NB4 (cell line): ENCODE measurements at places on chromosomes 3 and 15.

GRCh38 chr3:116216761-116217160 lies 228.5 kb downstream of the LSAMP start:
- DNase-seq = no peak

GRCh38 chr3:119301662-119302061 lies 7.5 kb downstream of the ARHGAP31 start:
- DNase-seq = peak; percentile 25

DNA sequence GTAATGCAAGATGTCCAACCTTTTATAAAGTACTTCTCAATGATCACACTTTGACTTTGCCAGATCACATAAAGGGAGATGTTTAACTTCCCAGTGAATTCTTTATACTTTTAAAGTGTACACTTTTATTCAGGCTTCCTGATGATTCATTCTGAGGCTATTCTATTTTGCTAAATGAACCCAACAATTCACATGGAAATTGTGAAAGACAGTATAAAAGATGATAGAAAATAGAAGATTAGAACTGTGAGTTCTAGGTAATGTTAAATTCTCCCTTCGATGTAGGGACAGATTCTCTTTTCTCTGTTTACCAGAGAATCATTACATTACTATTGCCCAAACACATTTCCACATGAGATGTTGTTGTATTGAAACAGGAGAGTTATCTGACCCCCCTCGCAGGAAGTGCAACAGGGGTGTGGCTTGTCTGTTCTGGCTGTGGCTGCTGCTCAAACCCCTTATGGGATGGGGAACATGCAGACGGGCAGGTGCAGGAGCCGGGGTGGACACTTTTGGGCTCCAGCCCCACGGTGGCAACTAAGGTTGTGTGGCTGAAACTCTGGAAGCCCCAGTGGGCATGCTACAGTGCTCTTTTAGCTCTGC lies 131.3 kb upstream of the LRTM1 start:
- DNase-seq = no peak

DNA sequence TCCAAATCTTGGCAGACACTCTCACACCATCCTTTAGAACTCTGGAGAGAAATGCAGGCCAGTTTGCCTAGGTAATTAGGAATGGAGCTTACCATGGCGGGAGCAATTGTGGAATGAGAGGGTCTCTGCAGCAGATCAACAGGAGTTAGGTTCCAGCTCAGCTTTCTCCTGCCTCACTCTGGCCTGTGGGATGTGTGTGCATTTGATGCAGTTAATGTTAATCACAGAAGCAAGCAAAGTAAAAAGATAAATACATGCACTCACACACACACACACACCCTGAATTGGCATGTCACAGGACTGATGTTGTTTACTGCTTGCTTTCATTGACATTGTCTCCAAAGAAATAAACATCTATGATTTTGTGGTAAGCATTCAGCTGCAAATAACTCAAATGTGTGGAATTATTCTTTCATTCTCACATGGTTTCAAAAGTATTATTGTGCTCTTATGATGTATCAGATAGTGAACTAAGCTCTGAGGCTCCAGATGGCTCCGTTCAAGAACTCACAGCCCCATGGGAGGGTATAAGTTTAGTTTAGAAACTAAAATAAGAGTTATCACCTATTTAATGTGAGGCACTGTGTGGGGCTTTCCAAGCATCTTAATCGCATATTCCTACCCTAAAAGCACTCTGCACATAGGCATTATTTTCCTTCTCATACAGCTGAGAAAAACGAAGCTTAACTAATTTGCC lies 31.3 kb upstream of the BFSP2 start:
- no peak for DNase-seq

GRCh38 chr15:82917249-82917648 lies 35.3 kb downstream of the HOMER2 start:
- DNase-seq = no peak

GRCh38 chr15:48631176-48631770 lies 14.2 kb downstream of the FBN1 start:
- DNase-seq = no peak

GRCh38 chr15:59798605-59798917 lies 109.4 kb upstream of the BNIP2 start:
- no peak for DNase-seq

GRCh38 chr3:169295912-169296570 lies 367.5 kb downstream of the MECOM start:
- DNase-seq = no peak

- no peak for DNase-seq
Observed at GRCh38 chr3:155282385-155283091, 10.9 kb downstream of the STRIT1 start.

DNA sequence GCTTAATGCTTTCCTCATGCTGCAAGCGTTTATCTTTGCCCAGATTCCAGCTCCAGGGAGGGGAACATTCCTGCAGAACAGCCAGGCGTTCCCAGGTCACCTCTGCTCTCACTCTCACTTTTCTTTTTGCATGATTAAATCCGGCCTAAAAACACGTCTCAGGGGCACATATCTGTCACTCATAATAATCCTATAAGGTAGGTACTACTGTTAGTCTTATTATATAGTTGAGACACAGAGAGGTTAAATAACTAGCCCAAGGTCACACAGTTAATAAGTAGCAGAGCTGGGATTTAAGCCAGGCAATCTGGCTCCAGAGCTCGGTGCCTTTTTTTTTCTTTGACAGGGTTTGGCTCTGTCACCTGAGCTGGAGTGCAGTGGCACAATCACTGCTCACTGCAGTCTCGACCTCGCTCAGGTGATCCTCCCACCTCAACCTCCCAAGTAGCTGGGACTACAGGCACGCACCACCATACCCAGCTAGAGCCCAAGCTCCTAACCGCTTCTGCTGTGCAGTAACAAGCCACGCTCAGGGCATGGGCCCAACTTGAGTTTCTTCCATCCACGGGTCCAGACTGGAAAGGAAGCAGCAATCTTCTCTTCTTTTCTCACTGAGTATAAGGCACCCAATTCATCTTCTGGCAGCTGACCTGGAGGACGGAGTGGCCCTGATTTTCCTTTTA lies 96.5 kb downstream of the LIPC start:
- no peak for DNase-seq

- DNase-seq = no peak
Observed at GRCh38 chr3:152349392-152349791, 80.7 kb downstream of the MBNL1 start.

- no peak for DNase-seq
Observed at GRCh38 chr15:67228286-67228685, 26.2 kb downstream of the AAGAB start.
